Bronchial smooth muscle cell (primary cell): ENCODE measurements at places on chromosomes 5 and 9. TPM values are rescaled to one million over a fixed set of nuclear protein-coding genes. Genes with fewer than 3 reads are reported as not detected.

TRPM3 gene
- under 0.01 and 0.32 TPM in 2 replicates for total RNA-seq

INSL6 gene
- total RNA-seq: not detected in 2 replicates

FAT2 gene
- total RNA-seq: under 0.01 and 0.09 TPM in 2 replicates

ANKRD18A gene
- not detected in 2 replicates for total RNA-seq

CFAP157 gene
- total RNA-seq: 0.09 and 0.16 TPM in 2 replicates

SPATA31A1 gene
- not detected in 2 replicates for total RNA-seq

DNAJC18 gene
- total RNA-seq: 9.8 and 10.6 TPM in 2 replicates

NEUROG1 gene
- not detected in 2 replicates for total RNA-seq

CYLC2 gene
- not detected in 2 replicates for total RNA-seq

THOC3 gene
- total RNA-seq: 19.0 and 35.5 TPM in 2 replicates

GPR151 gene
- total RNA-seq: not detected in 2 replicates

KIF12 gene
- total RNA-seq: not detected in 2 replicates

PTTG1 gene
- total RNA-seq: 31.8 and 54.9 TPM in 2 replicates

LIFR gene
- total RNA-seq: 17.2 and 19.5 TPM in 2 replicates

ADAMTS19 gene
- total RNA-seq: under 0.01 TPM in 1 of 2 replicates, not detected in the other

PCDHGA11 gene
- total RNA-seq: 7.0 and 12.0 TPM in 2 replicates

CRHBP gene
- 0.26 and 0.63 TPM in 2 replicates for total RNA-seq

LCP2 gene
- not detected in 2 replicates for total RNA-seq

ZDHHC11 gene
- total RNA-seq: 0.47 and 3.3 TPM in 2 replicates

LRRTM2 gene
- 1.0 and 3.5 TPM in 2 replicates for total RNA-seq

CEP72 gene
- 1.4 and 1.5 TPM in 2 replicates for total RNA-seq

LEAP2 gene
- total RNA-seq: 0.16 and 0.34 TPM in 2 replicates
